ENCODE measurements at places on chromosomes 3 and 15. TPM values are rescaled to one million over a fixed set of nuclear protein-coding genes. Genes with fewer than 3 reads are reported as not detected.
A peak's percentile ranks its signal among the peaks of the same experiment; 100 is the strongest.

DNA sequence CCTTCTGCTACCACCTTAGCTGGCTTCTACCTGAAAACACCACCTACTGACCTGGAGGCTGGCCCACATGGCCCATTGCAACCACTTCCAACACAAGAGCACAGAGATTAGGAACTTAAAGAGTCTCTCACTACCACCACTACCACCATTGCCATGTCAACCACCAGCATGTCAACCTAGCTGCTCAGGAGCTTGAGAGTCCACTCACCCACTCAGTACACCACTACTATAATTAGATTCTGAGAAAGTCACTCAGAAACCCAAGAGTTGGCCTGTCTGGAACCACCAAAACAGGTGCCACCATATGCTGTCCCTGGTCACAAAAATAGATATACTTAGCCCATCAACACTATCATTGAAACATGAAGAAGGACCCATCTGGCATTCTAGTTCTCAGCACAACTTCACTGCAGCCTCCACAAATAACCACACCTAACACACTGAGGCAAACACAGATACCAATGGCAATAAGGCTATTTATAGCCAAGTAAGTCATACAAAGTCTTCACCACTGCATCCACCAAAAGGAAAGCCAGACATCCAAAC, 806.7 kb upstream of the EPHA6 start:
- DNase-seq, result no peak

DNA sequence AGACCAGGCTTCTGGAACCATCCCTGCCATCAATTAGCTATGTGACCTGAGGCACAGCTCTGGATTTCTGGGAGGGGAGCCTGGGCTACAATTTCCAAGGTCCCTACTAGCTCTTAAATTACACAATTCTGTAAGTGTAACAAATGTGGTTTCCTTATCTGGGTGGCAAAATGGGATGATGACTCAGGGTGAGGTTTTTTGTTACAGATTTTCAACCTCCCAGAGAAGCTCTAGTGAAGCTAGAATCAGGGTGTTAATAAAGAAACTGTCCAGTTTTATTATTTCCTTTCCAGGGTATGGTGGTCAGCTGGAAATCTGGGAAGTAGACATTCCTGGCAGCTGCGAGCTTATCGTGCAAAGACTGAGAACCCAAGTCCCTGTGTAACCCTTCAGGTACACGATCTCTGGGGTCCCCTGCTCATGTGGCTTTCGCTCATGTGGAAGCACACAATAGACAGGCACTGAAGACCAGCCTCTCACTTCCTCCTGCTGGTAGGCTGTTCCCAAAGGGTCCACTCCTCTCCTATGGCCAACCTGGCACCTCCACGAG, 7.3 kb downstream of the RAB27A start:
- no peak for DNase-seq

- peak; percentile 24 for DNase-seq
Observed at GRCh38 chr15:38508647-38509046, 54.7 kb downstream of the FAM98B start.

GRCh38 chr3:34464646-34465045, 666.2 kb downstream of the PDCD6IP start:
- DNase-seq, result no peak

CCR2 gene
- 0.19 TPM for total RNA-seq

- no peak for DNase-seq
Observed at GRCh38 chr15:61946778-61947177, 113.5 kb downstream of the VPS13C start.

- DNase-seq, result peak; percentile 29
Observed at GRCh38 chr3:194671511-194671899, 486 bp downstream of the LSG1 start.

TARS3 gene
- 21.2 TPM for total RNA-seq

PP2D1 gene
- total RNA-seq, result not detected

DNA sequence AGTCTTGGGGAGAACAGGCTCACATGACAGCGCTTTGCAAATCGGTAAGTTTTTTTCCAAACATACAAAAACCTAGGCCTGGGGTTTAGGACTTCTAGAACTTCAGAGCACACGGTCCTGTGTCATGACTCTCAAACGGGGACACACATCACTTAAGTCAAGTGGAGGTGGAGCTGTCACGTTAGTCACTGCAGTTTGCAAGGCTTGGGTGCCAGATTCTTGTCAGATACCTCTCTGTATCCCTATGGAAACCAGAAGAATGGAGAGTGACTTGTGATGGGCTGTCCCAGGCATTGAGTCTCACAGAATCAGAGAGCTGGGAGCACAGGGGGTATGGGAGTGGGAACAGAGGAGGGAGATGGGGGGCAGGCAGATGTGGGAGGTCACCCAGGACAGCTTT, 64.8 kb downstream of the DUT start:
- DNase-seq, result no peak

DNA sequence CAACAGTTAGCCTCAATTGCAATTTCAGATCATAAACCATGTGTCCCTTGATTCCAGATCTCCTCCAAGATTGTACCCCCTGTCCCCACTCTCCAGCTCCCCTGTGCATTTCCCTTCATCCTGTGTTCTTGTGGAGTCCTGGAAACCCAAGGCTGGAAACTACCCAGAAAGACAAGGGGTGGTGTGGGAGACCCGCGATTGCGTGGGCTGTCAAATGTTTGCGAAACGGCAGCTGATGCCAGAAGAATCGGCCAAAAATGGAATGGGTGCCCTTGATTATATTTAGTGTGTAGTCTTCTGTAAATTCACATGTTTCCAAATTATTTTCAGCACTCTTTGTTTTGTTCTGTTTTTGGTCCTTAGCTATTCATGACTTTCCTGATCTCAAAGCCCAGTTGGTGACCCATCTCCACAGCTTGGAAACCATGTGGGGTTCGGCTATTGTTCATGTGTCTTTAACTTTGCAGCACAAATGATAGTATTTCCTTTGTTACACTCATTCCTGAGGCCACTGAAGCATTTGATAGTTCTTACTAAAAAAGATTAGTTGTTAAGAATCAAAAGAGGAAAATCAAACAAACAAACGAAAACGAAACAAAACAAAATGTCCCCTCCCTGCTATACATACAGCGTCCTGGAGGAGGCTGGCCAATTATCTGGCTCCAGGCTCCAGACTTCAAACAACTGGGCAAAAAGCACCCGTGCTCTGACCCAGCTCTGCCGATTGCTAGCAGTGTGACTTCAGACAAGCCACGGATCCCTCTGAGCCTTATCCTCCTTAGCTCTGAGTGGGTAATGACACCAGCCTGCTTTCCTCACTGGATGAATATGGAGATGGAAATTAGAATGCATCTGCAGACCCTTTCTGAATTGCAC, 120.9 kb downstream of the CACNA2D3 start:
- no peak for DNase-seq

DNA sequence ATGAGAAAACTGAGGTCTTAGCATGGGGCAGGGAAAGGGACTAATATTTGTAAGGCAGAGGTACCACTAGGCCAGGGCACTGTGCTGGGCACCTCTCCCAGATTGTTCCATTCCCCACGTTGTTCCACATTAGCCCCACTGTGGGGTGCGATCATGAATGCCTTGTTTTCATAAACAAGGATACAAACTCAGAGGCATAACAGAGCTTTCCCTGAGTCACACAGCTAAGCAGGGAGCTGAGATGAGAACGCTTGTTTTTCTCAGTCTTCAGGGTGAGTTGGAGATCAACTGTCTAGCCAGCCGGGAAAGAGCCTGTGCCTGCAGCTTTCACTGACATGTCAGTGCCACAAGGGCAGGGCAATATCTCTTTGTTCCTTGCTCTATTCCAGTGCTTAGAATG, 47.9 kb upstream of the ITGA11 start:
- DNase-seq, result no peak

- DNase-seq, result no peak
Observed at GRCh38 chr3:188590557-188590956, 436.6 kb downstream of the LPP start.

- DNase-seq, result no peak
Observed at GRCh38 chr3:112776836-112777235, 69.8 kb downstream of the CD200R1L start.

DNA sequence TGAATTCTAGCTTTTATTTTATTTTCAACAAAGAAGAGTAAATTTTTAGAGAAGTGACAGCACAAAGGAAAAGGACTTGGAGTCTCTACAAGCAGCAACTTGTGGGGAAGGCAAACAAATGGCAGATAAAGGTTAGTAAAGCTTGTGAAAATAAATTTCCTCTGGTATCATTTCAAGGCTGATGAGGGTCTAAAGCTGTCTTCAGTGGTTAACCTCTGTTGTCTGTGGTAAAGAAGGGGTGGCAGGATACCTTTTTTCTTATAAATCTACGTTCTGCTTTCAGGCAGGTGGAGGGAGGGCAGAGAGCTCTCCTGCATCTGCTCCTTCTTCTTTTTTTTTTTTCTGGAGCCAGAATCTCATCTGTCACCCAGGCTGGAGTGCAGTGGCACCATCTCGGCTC, 50.5 kb downstream of the NMD3 start:
- no peak for DNase-seq

SV2B gene
- total RNA-seq, result 0.20 TPM

GRCh38 chr15:57345584-57345983, 30.7 kb upstream of the CGNL1 start:
- no peak for DNase-seq

DNA sequence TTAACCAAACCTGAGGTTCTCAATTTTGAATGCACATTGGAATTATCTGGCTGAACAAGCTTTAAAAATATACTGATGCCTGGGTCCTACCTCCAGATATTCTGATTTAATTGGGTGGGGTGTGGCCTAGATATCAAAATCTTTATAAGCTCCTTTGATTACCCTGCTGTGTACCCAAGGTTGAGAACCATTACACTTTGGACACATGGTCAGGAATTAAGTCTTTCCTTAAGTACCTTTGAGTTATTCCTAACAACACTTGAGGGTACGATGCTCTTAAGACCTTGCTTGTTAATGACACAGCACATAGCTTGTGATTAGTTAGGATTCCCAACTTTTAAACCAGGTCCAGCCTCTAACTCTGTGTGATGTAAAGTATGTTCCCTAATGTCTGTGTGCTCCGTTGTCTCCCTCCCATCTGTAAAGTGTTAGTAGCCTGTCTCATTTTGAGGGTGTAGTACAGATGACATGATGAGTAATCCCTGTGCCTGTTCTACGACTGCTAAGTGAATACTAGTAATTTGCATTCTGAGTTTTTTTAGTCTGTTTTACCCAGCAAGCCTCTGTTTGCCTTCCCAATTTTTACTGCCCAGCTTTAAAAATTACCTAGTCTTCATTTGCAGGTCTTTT, 154.9 kb downstream of the KLHL25 start:
- no peak for DNase-seq

KBTBD8 gene
- total RNA-seq, result 12.1 TPM

DNA sequence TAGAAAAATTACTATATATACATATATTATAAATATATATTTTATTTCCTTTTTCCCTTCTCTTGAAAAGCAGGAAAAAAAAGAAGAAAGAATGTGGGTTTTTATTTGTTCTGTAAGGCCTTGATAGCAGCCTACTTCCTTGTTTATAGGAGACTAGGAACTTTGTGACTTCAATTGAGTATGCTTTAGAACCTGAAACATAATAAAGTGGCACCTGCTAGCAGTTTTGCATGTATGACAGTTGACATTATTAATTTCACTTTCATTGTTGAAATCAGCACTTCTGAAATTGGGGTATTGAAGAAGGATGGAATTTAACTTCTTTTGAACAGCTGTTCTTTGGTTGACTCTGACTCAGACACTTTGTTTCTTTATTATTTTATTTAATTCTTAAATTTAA, 56.9 kb downstream of the GLCE start:
- no peak for DNase-seq

DNA sequence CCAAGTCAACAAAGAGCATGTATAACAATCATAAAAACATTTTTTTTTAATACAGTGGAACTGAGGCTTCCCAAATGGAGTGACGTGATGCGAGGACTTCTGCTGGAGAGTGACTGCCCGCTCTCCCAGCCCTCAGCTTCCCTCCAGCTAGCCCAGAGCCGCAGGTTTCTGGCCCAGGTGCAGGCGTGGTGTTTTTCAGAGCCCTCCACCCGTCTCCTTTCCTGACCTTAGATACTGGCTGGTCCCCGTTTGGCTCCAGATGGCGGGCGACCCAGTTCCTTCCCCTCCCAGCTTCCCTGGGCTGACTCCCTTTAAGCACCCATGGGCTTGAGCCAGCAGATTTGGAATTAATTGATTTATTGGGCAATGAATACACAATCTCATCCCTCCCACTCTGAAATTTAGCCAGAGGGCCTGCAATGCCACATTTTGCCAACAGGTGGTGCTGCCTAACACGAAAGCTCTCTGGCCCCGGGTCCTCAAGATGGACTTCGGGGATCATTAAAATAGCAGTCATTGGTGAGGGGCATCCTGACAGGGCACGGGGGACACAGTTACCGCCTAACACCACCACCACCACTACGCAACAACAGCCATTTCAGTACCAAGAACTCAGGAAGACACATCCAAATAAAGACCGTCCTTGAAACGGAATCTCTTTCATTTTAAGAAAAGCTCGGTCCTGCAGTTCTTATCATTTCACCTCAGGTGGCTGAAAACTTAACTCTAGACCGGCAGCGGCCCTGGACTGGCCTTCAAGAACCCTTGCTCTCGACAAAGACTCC, 47.5 kb upstream of the MUC4 start:
- DNase-seq, result peak; percentile 89

- no peak for DNase-seq
Observed at GRCh38 chr15:41241221-41241964, 10.3 kb downstream of the CHP1 start.

DNA sequence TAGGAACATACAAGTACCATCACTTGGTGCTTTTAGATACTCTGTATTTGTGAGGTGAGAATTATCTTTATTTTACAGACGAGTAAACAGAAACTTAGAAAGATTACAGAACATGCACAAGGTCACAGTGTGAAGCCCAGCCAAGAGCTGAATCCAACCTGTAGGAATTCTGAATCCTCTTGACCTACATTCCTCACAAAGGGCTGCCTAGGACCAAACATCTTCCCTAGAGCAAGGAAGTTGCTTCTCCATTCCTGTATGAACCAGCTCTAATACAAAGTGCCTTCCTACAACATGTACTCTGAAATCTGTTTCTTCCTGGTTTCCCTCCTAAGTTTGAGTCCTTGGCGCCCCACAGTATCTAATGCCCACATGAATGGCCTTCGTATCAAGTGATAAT, 2.9 kb downstream of the HDGFL3 start:
- no peak for DNase-seq

ISL2 gene
- not detected for total RNA-seq

GRCh38 chr3:112407214-112407887, 74.4 kb downstream of the CD200 start:
- DNase-seq, result no peak

- no peak for DNase-seq
Observed at GRCh38 chr15:88779944-88780343, 23.3 kb upstream of the ACAN start.

KIF15 gene
- 39.5 TPM for total RNA-seq

DNA sequence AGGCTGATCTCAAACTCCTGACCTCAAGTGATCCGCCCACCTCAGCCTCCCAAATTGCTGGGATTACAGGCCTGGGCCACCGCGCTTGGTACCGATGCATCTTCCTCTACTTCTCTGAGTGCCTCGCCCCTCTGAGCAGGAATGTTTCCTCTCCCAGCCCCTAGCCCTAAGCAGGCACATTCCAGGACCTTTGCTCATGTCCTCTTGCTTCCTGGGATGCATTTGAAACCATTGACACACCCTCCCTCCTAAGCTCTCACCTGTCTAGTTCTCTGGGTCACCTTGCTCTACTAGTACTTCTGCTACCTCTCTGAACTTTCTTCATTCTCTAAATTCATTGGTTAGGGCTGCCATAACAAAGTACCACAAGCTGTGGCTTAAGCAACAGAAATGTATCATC, 17.9 kb upstream of the UACA start:
- no peak for DNase-seq

GRCh38 chr3:112233083-112233482, 60.9 kb downstream of the SLC9C1 start:
- DNase-seq, result no peak

LINGO1 gene
- not detected for total RNA-seq

Measured in activated naive CD4-positive, alpha-beta T cell treated with anti-CD3 and anti-CD28 coated beads, Interleukin-2, amount 50 U/mL, for 72 hours (primary cell).